ENCODE measurements at places on chromosomes 13 and 19.

- no peak for DNase-seq
Measured at GRCh38 chr13:109728791-109729731, 57.3 kb downstream of the IRS2 start.

DNA sequence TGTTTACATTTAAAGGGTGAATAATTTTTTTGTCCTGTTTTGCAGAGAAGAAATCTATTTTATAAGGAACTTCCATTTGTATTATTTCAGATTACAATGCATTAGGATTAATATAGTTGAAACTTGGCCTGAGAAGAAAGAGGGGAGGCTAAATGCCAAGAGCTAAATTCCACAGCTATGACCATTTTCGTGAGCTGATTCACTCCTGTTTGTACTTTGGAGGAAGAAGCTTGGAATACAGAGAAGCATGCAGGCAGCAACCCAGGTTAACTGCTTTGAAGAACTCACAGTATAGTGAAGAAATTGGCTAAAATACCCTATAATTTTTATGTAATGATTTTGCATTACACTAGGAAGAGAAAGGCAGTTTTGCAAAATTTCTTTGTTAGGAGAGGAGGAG is 309.4 kb upstream of the KLF12 start:
- DNase-seq, result no peak

DNA sequence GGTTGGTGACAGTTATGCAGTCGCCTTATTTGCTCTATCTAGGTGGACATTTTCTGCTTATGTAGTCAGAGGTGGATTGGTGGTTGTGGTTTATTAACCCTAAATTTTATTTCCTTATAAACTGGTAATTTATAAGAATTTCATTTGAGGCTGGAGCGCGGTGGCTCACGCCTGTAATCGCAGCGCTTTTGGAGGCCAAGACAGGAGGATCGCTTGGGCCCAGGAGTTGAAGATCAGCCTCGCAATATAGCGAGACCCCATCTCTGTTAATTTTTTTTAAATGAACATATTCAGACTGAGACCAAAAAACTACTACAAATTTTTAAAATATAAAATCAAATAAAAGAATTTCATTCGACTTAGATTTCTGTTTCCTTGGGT is 810 bp downstream of the ZNF627 start:
- DNase-seq, result no peak

DNA sequence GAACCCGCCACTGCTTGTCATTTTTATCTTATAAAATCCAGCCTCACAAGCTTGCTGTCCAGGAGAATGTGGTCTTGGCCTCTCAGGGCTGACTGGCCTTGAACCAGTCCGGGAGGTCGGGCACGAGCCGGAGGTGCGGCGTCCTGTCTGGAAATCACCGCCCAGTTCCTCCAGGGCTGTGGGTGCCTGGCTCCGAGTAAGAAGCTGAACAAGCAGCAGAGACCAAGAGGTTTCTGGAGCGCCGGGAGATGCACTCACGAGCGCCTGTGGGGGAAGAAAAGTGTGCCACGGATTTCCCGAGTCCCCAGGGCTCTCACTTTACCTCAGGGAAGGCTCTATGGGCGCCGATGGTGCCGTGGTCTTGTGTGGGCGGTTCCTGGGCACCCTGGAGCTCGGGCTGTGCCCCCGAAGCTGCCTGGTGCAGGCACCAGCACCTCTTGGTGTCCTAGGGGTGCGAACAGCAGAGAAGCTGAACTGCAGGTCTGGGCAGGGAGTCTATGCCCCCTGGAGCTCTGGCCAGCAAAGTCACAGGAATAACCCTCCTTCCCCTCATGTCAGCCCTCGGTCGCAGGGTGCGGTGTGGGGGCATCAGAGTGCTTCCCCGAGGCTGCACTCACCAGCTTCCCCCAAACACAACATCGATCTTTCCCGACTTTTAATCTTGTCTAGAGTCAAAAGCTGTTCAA is 50.0 kb downstream of the GAS6 start:
- no peak for DNase-seq

GRCh38 chr19:8505680-8506401 is 3.4 kb upstream of the PRAM1 start:
- peak; percentile 58 for DNase-seq

DNA sequence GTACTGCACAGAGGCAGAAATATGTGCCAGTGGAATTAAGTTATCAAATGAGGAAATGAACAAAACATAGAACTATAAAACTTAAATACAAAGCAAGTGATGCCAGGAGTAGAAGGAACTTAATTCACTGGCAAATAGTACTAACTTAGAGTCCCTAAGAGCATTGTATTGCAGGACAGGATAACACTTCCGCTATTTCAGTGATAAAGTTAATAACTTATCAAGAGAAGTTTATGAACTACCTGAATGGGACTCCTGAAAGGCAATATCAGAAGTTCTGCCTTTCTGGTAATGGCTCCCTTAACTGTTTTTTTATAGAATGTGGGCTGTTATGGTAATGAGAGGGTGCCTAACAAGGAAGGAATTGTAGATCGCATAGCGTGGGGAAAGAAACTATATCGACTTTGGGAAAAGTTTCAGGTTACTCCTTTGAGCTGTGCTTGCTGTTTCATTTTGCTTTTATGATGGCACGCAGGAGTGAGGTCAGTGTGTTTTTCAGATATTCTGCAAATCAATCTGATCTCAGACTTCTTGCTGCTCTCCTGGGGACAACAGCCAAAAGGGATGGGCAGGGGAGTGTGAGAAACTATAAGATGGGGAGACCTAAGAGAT is 95.3 kb upstream of the MLNR start:
- no peak for DNase-seq

All from activated T-helper 1 cell treated with anti-CD3 and anti-CD28 coated beads, Interleukin-2, amount 50 U/mL, for 16 hours (primary cell).